ENCODE measurements at places on chromosomes 13 and 19.

- no peak for DNase-seq
Measured at GRCh38 chr13:87821512-87821911, 150.3 kb downstream of the SLITRK5 start.

GRCh38 chr19:4449022-4449638 lies 8.5 kb downstream of the UBXN6 start:
- peak; percentile 82 for DNase-seq

DNA sequence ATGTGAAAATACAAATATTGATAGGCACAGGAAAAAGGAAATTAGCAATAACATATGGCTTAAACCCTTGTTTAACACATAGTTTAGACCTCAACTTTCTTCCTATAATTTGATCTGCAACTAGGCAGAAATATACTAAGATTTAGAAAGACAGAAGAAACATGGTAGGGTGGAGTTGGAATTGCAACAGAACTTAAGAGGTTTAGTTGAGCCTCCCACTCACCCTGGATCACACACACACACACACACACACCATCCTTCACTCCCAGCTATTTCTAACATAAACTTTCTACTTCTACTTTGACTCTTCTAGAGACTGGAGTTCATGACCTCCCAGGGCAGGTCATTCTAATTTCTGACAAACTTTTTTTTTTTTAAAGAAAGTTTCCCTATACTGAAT lies 47.4 kb downstream of the FLT3 start:
- no peak for DNase-seq

- no peak for DNase-seq
Measured at GRCh38 chr13:42874221-42874620, 92.8 kb downstream of the FAM216B start.

DNA sequence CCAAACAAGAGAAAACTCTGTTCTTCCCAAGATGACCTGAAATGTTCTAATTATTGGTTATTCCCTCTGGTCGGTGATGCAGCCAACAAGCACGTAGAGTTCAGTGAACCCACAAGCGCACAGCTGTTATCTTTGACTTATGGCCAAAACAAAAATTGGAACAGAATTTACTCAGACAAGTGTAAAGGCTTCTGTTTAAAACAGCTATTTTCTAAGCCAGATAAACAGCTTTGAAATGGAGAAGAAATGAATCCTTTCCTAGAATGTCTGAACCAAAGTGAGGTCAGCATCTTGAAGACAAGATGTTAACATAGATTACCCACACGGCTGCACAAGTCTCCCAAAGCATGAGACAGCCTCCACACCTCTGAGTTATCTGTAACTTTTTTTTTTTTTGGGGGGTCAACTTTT lies 669.2 kb downstream of the DIAPH3 start:
- no peak for DNase-seq

GRCh38 chr13:110444226-110444653 lies 117.3 kb downstream of the RAB20 start:
- DNase-seq, result no peak

GRCh38 chr19:35208121-35208520 lies 20.4 kb downstream of the FAM187B start:
- no peak for DNase-seq

- no peak for DNase-seq
Measured at GRCh38 chr13:27967203-27967735, 1.8 kb downstream of the CDX2 start.

GRCh38 chr19:14952767-14953166 lies 11.5 kb downstream of the OR7C2 start:
- no peak for DNase-seq

GRCh38 chr13:26025196-26025595 lies 26.6 kb downstream of the SHISA2 start:
- no peak for DNase-seq

DNA sequence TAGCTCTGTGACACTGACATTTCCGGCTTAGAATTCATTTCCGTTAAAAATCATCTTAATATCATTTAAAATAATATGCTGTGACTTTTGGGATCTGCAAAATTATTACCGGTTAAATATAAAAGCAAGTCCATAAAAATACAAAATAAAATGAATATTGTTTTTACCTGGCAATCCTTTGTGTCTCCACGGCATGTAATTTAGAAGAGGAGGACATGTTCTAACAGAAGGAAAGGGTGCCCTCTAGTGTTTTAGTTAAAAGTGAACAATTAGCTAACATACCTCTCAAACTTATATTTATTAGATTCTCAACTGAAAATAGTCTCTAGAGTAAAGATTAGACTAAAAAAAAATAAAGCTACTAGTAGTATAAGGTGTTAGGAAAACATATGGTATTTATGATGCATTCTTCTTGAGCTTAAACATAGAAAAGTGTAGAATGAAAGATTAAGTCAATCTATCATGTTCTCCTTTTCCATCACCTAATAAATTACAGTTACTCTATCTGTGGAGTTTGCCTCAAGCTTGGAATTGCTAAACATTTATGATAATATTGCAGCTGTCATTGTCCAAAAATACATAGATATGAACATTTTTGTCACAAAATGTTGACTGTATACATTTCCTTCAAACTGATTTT lies 676.7 kb upstream of the SPRY2 start:
- no peak for DNase-seq

DNA sequence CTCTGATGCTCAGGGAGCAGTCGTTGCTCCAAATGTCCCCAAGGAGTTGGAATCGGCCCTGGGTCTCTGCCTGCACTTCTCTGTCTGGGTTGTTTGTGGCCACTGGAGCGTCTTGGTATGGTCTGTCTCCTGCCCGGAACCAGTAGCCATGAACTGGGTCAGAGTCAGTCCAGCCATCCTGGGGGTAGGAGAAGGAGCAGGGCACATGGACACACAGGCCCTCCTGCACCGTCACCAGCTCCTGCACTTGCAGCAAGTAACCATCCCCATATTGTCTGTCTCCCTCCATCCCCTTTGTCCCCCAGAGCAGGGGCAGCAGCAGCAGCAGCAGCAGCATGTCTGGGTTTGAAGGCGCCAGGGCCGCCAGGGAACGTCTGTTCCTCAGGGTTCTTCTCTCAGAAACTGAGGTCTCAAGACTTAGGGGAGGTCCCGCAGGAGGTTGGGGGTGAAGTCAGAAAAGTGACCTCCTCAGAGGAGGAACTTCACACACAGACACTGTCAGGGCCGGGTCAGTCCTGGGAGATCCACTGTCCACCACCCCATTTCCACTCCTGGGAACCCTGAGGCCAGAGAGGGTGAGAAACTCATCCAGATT lies at the start of gene SIGLEC8:
Gene SIGLEC8 (minus strand): TSS at position 404 of the 595 bp plus-strand sequence. CDS start 67 bp downstream, at position 337.
- DNase-seq, result no peak

DNA sequence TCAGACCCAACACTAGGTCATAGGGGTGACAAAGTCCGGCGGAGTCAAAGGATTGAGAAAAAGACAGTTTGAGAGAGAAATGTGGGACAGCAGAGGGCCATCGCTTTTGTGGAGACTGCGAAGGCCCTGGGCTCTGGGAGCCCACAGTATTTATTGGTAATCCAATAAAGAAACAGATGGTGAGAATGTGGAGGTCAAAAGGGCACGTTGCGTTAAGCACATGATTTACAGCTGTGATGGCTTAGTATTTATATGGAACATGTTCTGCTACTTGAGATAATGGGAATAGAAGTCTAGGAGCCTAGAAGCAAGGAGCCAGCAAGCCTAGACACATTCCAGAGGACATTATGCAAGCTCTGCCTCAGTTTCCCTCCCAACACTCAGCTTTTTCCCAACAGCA lies 2521.1 kb downstream of the PCDH9 start:
- no peak for DNase-seq

DNA sequence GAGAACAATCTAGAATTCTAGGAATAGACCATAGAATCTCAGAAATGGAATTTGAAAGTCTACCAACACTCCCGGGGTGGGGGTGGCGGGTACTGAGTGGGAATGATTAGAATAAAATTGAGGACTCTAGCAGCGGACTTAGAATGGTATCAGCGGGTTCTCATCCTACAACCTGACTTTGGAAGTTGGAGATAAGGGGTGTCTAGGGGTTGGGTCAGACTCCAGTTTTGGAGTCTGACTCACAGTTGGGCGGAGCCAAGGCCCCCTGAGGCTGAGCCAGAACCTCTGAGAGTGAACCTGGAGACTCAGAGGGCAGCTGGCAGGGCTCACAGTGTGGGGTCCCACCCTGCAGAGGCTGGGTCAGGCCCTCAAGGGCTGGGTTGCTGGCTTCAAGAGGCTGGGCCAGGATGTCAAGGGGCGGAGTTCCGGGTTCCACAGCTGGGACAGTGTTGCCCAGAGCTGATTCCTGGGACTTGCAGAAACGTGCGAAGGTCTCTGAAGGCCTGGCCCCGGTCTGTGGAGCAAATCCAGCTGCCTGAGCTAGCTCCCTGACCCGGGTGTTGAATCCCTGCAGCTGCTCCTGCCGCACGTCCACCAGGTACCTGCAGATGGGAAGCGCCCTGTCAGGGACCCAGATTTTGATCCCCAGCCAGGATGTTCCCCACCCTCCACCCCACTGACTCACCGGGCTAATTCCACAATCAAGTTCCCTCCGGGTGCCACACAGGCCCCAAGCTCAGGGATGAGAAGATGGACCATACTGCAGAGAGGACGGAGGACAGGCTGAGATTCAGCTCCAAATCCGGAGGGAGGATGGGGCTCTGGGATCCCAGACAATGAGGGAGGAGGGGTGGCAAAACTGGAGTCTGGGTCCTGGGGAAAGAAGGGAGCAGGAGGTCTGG lies 1.6 kb upstream of the TNNI3 start:
- no peak for DNase-seq

All from hypothalamus (tissue), 51 donors.